ENCODE measurements at places on chromosomes 5 and 9. TPM values are rescaled to one million over a fixed set of nuclear protein-coding genes. Genes with fewer than 3 reads are reported as not detected.

DNA sequence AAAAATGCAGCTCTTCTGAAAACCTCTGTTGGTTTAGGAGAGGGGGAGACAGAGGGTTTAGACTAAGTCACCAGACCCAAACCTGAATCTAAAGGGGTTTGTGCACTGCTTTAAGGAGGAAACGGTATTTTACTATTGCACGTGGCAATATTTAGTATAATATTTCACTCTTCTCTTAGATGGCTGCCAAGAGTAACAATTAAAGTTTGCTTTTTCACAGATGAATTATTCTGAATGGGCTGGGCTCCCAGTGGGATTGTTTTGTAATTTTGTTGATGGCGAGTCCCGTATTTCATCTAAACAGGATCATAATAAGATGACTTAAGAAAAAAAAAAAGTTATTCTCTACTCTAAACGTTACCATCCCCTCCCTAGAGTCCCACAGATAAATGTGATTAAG, 245.4 kb downstream of the PCSK5 start:
- DNase-seq: no peak
- H3K4me1 ChIP-seq: peaks cover 5% of the 10 kb centered on the region

DNA sequence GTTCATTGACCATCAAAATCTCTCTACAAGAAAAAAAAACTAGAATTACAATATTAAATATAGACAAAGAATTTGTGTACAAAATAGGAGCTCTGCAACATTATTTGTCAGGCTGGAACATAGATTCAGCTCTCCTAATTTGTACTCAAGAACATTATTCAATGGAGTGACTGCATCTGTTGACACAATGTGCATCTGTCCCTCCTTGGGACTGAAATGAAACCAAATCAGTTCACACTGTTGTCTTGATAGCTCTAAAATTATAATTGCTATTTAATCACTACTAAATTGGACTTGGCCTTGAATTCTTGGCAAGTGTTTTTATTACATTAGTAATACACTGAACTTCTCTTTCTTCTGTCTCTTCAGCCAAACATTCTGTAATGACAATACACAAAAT, 47.7 kb downstream of the FTMT start:
- no peaks in the 10 kb centered on the region for H3K36me3 ChIP-seq
- H3K4me3 ChIP-seq: no peak overlapping the region
- DNase-seq: no peak

DNA sequence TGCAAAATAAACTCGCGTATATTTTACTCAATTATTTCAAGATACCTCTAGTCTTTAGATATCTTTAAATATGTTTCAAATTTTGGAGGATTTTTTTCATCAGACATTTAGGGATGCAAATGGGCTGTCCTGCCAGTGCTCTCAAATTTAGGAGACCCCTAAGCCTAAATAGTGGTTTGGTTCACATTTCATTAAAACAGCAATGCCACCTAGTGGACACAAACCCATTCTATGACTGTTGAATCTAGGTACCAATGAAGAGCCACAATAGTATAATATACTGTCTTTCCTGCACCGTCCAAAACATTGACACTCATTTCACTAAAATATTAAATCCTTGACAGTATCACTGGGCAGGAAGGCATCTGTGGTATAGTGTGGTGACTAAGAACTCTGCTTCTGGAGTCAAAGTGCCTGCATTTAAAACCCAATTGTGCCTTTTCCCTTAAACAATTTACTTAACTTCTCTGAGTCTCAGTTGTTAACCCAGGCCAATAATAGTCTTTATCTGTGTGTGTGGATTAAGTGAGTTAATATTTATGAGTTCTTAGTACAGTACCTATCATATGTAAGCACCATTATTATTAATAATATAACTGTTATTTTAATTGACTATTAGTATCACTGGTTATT, 148.0 kb downstream of the RORB start:
- no peak overlapping the region for H3K4me3 ChIP-seq
- H3K4me1 ChIP-seq: no peaks in the 10 kb centered on the region
- H3K36me3 ChIP-seq: no peaks in the 10 kb centered on the region
- no peak for DNase-seq
- H3K27ac ChIP-seq: no peak overlapping the region
- no peaks in the 10 kb centered on the region for H3K27me3 ChIP-seq

- no peak overlapping the region for H3K27ac ChIP-seq
- no peak overlapping the region for H3K4me3 ChIP-seq
- no peaks in the 10 kb centered on the region for H3K4me1 ChIP-seq
- DNase-seq: no peak
Measured at GRCh38 chr5:74490814-74491213, 149.7 kb downstream of the ENC1 start.

Gene SPAAR
- 0.82 TPM for total RNA-seq

Gene TNFSF15
- 9.4 TPM for total RNA-seq

- no peak overlapping the region for H3K4me3 ChIP-seq
- no peaks in the 10 kb centered on the region for H3K36me3 ChIP-seq
- H3K27me3 ChIP-seq: no peaks in the 10 kb centered on the region
- DNase-seq: no peak
Measured at GRCh38 chr5:61420016-61420415, 88.0 kb downstream of the ZSWIM6 start.

GRCh38 chr9:114465906-114466900, 39.1 kb downstream of the WHRN start:
- H3K4me1 ChIP-seq: no peaks in the 10 kb centered on the region
- peaks cover 10% of the 10 kb centered on the region for H3K36me3 ChIP-seq
- no peak overlapping the region for H3K4me3 ChIP-seq

GRCh38 chr5:80067531-80068245, 32.5 kb downstream of the THBS4 start:
- H3K27ac ChIP-seq: no peak overlapping the region
- no peaks in the 10 kb centered on the region for H3K27me3 ChIP-seq
- H3K4me3 ChIP-seq: no peak overlapping the region
- H3K36me3 ChIP-seq: no peaks in the 10 kb centered on the region
- H3K4me1 ChIP-seq: no peaks in the 10 kb centered on the region
- no peak for DNase-seq

DNA sequence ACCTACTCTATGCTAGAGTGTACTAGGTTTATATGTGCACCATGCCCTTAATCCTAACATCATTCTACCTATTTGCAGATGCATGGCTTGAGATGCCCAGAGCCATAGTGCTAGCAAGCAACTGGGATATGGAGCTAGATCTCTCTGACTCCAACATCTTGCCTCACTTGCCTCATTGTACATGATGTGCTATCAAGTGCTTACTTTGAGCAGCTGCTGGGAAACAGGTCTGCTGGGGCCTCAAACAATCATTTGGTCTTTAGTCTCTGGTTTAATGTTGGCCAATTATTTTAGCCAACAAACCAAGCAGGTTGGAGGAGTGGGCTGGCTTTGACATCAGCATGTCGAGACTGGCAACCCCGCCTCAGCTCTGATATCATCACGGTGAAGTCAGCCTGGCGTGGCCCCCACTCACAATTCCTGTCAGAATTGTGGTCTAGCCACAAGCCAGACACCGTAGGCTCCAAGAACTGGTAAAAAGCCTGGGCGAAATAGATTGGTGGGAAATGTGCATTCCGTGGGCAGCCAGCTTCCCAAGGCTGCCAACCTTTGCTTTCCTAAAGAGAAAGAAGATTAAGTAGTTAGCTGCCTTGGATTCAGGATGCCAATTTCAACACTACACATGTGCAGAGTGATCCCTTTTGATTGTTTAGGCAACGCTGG, 21.1 kb upstream of the GAS1 start:
- no peak for DNase-seq
- no peaks in the 10 kb centered on the region for H3K36me3 ChIP-seq
- H3K4me1 ChIP-seq: peaks cover 21% of the 10 kb centered on the region
- no peaks in the 10 kb centered on the region for H3K27me3 ChIP-seq
- no peak overlapping the region for H3K27ac ChIP-seq

GRCh38 chr5:17448877-17449276, 49.2 kb upstream of the TAF11L2 start:
- H3K27ac ChIP-seq: no peak overlapping the region
- H3K27me3 ChIP-seq: no peaks in the 10 kb centered on the region
- H3K4me1 ChIP-seq: no peaks in the 10 kb centered on the region
- DNase-seq: no peak
- no peaks in the 10 kb centered on the region for H3K36me3 ChIP-seq
